ENCODE measurements at places on chromosomes 2 and 18.
A peak's percentile ranks its signal among the peaks of the same experiment; 100 is the strongest.

GRCh38 chr2:102383722-102384121, 28.1 kb downstream of the IL18R1 start:
- no peak for DNase-seq

DNA sequence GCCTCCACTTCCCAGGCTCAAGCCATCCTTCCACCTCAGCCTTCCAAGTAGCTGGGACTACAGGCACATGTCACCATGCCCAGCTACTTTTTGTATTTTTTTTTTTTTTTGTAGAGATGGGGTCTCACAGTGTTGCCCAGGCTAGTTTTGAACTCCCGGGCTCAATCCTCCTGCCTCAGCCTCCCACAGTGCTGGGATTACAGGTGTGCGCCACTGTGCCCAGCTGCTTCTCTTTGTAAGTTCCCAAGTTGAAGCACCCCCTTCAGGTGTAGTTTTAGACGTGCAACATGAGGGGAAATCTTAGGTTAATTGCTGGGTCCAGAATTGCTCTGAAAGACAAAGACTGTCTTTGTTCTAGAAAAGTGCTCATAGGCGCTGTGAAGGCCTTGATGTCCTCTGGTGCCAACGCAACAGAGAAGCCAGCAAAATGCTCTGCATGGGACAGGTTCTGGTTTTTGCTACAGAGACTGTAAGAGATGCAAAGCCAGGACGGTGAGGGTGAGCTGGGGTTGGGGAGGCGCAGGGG, 46.6 kb downstream of the RRM2 start:
- no peak for DNase-seq

- peak; percentile 35 for DNase-seq
These were observed 70.3 kb downstream of the ZBTB7C start for GRCh38 chr18:48338915-48339314.

DNA sequence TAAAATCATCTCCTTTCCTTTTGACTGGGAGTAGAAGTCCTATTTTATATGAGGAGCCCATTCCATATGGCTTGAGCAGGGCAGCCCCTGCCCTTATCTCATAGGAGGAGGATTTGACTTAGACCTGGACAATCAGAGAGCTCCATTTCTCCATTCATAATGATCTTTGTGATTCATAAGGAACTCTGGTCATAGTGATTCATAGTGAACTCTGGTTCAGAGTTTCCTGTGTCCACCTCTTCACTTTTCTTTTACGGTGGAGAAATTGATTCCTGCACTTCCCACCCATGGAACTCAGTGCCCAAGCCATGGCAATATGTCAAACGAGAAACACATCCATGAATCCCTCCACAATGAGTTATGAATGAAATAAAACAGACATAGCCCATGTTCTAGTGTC, 12.8 kb upstream of the MYO3B start:
- no peak for DNase-seq

GRCh38 chr2:37083873-37084794, at the start of the genes GPATCH11 and HEATR5B:
TSS of gene GPATCH11 (plus strand) at chr2:37084518. CDS start at chr2:37088382, 3,864 bp downstream.
TSS of gene HEATR5B (minus strand) at chr2:37084372. CDS start at chr2:37083414, 958 bp downstream.
- DNase-seq: peak; percentile 98

DNA sequence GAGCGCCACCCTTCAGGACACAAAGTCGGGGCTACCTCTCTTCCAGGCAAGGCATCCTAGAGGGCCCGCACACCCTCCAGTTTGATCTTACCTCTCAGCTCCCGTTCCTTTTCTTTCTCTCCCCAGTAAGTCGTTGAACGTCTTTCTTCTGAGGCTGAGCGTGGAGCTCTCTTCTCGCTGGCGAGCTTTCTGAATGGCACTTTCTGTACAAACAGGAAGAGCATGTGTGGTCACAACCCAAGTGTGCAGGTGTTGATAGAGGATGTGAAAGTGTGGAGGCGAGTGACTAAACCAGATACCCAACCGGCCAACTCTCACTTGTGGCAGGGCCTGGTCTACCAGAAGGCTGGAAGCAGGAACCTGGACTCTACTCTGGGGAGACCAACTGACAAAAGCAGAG, at the start of gene AFF3:
TSS of gene AFF3 (minus strand) at position 198 of the 400 bp plus-strand sequence. CDS start 38,136 bp downstream, outside the sequence.
- no peak for DNase-seq

DNA sequence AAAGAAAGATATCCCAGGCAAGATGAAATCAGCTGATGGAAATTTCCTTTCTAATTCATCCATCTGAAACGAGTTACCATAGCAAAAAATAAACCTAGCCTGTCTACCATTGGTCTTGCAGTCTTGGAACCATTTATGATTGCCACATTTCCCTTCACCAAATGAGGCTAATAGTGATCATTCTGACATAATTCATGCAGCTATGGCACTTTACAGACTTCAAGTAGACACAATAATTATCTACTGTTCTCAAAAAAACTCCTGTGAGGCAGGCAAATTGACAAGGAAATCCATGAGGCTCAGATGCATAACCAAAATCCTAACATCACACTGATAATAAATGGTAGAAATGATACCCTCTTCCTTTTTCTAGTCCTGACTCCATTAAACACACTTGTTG, 1669.7 kb upstream of the LRRTM1 start:
- no peak for DNase-seq

DNA sequence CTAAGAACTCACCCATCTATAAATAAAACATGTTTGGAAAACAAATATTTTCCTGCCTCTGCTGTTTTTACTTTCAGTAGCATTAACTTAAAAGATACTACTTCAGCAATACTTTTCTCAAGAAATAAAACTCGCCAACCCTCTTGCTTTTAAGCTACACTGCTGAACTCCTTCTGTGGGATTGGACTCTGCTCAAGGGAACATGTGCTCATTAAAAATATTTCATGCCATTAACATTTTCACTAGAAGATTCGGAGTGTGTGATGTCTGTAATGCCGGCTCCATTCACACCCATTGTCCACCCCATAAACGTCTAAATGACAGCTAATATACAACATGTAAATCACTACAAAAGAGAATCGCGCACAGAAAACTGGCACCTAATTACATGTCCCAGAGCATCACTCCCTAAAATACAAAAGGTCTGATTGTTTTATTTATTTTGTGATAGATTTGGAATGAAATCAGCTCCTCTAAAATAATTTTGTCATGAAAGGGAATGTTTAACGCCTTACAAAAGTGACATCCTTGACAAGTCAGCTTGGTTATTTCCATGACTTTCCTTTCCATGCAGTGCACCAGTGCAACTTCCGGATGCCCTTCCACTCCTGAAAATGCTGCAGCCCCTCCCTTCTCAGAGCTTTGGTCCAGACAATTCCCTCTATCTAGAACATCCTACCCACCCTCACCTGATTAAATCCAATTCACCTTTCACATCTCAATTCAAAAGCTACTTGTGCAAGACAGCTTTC, 73.1 kb downstream of the ANKRD44 start:
- DNase-seq: no peak

GRCh38 chr2:71500426-71501079, 47.2 kb downstream of the DYSF start:
- DNase-seq: peak; percentile 78

GRCh38 chr2:31258351-31258750, 24.4 kb downstream of the EHD3 start:
- no peak for DNase-seq

GRCh38 chr2:152369176-152369860, 34.3 kb downstream of the FMNL2 start:
- DNase-seq: no peak

DNA sequence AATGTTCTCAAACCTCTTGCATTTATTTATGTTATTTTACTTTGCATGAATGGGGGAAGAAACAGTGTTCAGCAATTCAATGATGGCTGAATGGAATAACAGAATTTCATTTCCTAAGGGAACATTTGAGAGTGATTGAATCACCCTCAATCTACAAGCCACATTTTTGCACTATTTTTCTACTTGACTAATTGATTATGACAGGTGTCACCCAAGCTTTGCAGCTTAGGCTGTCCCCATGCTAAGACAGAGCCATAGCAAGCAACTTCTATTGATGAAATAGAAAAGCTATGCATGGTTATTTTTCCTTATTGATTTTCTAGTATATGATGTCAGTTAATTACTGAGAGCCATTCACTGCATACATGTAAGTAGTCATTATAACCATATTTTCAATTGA, 795.7 kb downstream of the DCC start:
- DNase-seq: no peak

- DNase-seq: no peak
These were observed 25.5 kb upstream of the NFE2L2 start for GRCh38 chr2:177289824-177290628.

DNA sequence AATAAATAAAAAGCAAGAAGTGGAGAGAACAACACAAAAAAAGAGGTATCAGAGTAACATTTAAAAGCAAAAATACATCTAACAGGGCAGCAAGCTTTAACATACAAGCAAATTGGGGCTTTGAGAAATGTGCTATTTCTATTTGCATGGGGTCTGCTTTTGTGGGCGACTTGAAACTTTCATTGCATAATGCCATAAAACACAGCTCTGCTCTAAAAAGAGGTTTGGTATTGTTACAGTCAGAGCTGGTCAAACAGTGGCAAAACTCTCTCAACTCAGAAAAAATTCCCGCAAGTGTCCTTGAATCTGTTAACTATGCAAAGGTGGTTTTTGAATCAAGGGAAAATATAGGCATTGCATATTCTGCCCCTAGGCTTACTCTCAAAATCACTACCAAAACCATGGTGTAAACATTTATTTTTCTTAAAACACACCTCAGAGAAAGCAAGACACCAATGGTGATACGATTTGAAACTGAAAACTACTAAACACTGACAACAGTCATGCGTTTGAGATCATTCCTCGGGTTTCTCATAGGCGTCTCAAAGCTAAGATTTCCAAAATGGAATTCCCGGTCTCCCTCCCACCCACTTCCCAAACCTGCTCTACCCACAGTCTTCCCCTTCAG, 45.5 kb downstream of the RNF152 start:
- DNase-seq: no peak

GRCh38 chr18:25658476-25658875, 306.5 kb upstream of the ZNF521 start:
- DNase-seq: no peak

GRCh38 chr2:43138441-43138840, 88.0 kb downstream of the ZFP36L2 start:
- DNase-seq: no peak

- no peak for DNase-seq
These were observed 62.1 kb downstream of the SETBP1 start for GRCh38 chr18:44742718-44743311.

DNA sequence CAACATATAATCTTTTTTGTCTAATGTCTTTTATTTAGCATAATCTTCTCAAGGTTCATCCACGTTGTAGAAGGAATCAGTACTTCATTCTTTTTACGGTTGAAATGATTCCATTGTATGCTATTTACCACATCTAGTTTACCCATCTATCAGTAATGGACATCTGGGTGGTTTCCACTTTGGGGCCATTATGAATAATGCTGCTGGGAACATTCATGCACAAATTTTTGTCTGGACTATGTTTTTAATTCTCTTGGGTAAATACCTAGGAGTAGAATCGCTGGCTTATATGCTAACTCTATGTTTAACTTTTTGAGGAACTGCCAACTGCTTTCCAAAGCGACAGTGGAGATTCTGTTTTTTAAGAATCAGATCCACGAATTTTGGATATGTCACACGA, 7.4 kb upstream of the GCG start:
- no peak for DNase-seq

DNA sequence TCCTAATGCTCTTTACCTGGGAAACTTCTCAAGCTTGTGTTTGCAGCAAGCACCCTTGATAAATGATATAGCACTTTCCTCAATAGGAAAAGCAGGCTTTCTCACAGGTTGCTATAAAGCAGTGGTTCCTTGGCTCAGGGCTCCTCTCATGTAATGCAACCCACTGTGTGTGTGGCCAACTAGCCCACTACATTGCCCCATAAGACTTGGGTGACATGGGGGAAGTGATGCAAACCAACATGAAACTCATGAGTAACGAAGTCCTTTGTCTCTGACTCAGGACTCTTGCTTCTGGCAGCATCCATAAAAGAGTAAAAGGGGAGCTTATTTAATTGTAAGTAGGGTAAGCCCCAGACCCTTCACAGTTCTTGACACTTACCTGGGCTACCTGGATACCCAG, 106.9 kb downstream of the COL4A4 start:
- DNase-seq: no peak

GRCh38 chr2:105712981-105713596, 31.6 kb upstream of the NCK2 start:
- DNase-seq: no peak

DNA sequence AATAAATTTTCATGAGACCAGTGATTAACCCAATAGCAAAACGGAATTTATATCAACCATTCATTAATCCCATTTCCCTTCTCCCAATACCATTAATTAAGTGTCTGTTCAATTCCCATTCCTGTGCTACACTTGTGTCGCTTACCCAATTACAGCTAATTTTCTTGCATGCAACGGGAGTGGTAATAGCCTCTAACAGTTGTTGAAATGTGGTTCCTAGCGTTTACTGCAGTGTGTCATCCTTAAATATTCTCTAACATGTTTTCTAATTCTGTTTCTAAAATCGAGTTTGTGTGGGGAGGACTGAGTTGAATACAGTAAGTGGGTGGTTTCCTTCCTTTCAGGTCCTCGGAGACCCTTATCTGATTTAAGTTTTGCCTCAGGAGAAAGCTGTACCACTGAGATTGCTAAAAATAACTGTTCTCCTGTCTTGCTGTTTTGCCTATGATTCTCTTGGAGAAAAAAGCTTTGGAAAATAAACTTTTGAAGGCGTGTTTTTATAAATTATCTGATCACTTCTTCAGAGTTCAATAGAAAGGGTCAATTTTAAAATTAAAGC, 59.3 kb upstream of the LRRTM1 start:
- DNase-seq: no peak

GRCh38 chr2:237894396-237894979, 35.1 kb downstream of the RAMP1 start:
- DNase-seq: peak; percentile 71

DNA sequence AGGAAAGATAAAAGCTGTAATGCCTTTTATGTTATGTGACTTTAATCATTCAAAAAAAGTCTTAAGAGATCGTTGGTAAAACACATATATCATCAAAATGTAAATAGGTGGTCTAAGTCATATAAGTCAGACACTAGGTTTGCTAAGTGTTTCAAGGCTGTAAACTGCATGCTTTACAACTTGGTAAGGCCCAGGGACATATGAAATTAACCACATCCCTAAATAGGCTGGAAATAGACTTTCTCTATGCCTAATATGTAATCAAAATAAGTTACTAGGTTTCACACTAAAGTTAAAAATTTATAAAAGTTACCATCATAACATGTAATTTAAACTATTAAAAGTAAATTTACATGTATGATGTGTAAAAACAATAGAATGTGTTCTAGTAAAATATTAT, 946.3 kb upstream of the LRATD1 start:
- DNase-seq: no peak

DNA sequence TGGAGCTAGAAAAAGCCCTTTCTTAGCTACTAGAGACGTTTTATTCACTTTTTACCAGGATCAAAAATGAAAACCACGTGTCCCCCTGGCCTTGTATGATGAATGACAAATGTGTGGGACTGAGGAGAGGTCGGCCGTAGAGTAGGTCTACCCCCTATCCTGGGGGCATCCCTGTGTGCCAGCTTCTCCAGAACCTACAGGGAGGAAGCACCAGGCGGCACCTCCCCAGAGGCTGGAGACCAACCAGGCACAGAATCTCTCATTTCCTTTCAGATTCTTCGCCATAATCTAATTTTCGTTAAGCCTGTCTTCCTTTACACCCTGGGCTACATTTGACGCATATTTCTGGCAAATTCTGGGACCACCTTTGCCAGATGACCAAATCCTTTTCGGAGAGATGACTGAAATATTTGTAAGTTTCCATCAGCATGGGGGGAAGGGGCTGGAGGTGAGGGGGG, 15.9 kb downstream of the TWIST2 start:
- DNase-seq: no peak
